GM03348 (cell line): ENCODE measurements at places on chromosomes 5 and 9.
A peak's percentile ranks its signal among the peaks of the same experiment; 100 is the strongest.

DNA sequence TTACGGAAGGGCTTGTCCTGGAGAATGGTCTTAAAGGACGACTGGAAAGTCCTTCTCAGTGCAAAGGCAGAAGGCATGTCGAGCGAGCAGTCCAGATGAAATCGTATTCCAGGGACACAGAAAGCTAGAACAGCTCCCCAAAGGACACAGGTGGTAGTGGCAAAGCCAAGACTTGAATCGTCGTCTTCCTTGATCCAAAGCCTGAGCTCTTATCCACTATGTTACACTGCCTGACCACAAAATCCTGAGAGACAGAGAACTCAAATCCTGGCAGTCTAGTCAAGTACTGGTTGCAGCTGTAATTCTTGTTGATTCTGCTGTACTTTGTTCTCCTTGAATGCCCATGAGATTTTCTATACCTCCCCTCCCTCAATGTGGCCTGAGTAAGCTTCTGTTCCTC is 198.7 kb downstream of the TARS1 start:
- DNase-seq, result no peak

DNA sequence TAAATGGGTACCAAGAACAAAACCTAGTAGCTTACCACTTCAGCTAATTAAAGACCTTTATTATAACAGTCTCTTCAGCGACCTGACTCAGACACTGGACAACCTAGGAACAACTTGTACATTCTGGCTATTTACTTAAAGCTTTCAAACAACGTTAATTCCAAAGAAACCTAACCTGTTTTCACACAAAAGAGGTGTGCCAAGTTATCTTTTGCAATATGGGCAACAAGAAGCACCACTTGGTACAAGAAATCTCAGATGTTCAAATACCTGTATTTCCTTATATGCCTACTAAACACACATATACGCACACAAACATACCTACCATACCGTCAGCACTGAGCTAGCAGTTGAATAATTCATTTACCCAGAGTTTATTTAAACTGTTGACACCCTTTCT is 23.0 kb downstream of the RNF145 start:
- no peak for DNase-seq

- DNase-seq, result no peak
These were observed 229.1 kb downstream of the MTRR start for GRCh38 chr5:8098081-8098480.

GRCh38 chr5:31965227-31965626 is 208.9 kb downstream of the GOLPH3 start:
- DNase-seq, result no peak

DNA sequence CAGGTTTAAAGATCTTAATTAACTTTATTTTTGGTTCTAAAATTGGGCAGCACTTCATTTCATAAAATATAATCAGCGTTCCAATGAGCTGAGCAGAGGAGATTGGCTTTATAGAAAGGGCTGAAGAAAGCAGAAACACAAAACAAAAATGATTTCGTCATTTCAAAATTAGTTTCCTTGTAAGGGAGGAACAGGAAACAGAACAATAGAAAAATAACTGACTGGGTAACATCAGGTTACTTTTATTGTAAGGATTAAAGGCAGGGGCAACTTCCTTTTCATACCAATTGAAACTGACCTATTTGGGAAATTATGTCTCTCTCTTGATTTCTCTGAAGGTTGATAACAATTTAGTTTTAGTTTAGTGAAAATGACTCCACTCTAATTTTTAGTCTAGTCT is 157.1 kb downstream of the ATP10B start:
- no peak for DNase-seq

- no peak for DNase-seq
These were observed 80.8 kb downstream of the PDE6A start for GRCh38 chr5:149863830-149864229.

DNA sequence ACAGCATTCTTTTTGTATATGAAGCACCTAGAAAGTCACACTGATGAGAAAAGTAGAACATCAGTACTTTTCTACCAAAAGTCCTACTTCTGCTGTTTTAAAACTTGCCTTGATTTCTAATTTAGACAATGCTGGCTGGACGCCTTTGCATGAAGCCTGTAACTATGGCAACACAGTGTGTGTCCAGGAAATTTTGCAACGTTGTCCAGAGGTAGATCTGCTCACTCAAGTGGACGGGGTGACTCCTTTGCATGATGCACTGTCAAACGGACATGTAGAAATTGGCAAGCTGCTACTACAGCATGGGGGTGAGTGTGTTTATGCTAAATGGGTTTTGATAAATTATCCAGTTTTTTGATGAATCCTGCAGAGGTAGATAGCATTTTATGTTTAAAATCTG is 73.5 kb downstream of the SLF1 start:
- no peak for DNase-seq

DNA sequence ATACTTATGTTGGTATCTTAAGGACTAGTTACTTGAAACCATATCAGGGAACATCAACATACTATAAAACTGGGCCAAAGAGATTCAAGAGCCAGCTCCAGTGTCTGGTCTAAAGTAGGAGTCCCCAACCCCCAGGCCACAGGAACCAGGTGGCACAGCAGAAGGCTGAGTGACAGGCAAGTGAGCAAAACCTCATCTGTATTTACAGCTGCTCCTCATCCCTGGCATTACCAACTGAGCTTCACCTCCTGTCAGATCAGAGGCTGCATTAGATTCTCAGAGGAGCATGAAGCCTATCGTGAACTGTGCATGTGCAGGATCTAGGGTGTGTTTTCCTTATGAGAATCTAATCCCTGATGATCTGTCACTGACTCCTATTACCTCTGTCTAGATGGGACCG is 581.6 kb upstream of the CDH9 start:
- no peak for DNase-seq

GRCh38 chr9:126111556-126111955 is 215.1 kb upstream of the MVB12B start:
- DNase-seq, result no peak

- no peak for DNase-seq
These were observed 139.9 kb downstream of the RFX3 start for GRCh38 chr9:3385871-3386270.

GRCh38 chr5:33032271-33033070 is 321.4 kb downstream of the NPR3 start:
- peak; percentile 56 for DNase-seq

DNA sequence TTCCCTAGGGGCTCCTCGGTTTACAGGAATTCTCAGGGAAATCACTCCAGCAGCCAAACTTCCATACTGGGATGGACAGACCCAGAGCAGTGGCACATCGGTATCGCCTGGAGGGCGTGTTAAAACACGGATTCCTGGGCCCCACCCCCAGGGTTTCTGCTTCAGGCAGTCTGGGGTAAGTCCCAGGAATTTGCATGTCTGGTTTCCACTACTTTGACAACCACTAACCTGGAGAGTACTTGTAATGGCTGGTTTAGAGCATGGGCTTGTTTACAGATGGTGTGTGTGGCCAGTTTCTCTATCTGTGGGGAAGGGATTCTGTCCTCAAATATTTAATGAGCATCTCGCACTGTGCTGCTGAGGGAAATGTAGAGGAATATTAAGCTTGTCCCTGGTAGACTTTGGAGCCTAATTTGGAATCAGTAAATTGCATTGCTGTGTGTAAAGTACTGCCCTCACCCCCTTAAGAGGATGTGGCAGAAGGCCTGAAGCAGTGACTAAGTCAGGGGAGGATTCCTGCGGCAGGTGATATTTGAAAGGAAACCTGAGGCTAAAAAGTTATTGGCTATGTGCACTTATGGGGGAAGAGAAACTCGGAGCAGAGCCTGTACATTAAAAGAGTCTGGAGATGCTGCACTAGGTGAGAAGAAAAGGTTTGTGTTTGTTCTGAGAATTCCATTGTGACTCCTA is 18.6 kb upstream of the TJP2 start:
- no peak for DNase-seq

DNA sequence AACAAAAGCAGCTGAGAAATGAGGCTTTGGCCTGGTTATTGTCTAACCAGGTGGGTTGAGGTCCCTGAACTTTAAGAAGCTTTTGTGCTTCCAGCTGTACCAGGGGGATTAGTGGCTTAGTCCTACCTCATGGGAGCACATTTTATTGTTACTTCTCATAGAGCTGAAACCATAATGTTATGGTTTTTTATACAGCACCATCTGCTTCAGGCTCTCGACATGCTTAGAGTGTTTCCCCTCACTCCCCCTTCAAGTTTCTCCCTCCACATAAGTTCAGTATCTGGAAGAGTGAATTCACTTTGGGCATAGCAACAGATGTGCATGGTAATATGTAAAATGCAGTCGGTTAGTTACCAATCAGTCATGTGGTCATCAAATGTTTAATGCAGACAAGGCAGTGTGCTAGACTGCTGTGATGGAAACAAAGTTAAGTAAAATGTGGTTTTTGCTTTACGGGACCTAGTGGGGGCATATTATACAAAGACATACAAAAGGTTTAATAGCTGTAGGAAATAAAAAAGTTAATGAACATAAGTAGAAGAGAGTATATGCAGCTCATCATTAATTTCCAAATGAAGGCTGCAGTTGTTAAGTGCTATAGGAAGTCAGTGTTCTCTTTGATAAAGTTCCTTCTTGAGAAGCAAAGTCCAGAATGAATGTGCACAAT is 95.9 kb upstream of the SPRY4 start:
- no peak for DNase-seq

DNA sequence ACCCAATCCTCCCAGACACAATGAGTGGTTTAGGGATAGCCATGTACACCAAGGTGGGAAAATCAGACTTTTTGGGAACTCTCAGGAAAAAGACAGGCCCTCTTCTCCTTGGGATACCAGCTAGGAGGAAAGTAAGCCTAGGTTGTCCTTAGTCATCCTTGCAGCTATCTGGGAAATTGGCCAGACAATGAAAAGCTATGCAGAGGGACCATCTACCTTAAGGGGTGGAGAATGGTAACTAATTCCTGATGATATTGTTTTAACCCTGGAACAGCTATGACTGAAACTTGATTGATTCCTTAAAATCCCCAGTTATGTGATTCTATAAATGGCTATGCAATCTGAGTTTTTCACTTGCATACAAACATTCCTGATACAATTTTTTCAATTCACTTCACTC is 88.9 kb upstream of the BNC2 start:
- DNase-seq, result no peak

- DNase-seq, result no peak
These were observed 93.5 kb upstream of the EGFLAM start for GRCh38 chr5:38164776-38165399.

DNA sequence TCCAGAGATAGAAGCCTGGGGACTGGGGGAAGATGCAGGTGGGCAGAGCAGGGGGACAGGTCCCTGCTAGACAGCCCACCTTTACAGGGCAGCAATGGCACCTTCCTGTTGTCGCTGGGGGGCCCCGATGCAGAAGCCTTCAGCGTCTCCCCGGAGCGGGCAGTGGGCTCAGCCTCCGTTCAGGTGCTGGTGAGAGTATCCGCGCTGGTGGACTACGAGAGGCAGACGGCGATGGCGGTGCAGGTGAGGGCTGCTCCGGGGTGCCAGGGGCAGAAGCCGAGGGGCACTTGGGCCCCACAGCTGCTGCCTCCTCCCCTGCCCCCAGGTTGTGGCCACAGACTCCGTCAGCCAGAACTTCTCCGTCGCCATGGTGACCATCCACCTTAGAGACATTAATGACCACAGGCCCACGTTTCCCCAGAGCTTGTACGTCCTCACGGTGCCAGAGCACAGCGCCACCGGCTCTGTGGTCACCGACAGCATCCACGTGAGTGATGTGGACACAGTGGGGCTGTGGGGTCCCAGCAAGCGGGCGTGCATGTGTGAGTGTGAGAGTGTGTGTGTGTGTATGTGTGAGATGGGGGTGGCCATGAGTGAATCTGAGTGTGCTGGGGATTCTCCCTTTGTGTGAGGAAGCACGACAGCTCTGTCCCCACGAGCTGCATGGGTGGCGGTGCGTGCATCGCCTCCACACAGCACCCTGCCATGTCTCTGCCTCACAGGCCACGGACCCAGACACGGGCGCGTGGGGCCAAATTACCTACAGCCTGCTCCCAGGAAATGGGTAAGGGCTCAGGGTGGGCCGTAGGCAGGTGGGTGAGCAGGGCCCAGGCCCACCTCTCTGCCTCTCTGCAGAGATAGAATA is 28.4 kb downstream of the CDHR2 start:
- DNase-seq, result no peak

DNA sequence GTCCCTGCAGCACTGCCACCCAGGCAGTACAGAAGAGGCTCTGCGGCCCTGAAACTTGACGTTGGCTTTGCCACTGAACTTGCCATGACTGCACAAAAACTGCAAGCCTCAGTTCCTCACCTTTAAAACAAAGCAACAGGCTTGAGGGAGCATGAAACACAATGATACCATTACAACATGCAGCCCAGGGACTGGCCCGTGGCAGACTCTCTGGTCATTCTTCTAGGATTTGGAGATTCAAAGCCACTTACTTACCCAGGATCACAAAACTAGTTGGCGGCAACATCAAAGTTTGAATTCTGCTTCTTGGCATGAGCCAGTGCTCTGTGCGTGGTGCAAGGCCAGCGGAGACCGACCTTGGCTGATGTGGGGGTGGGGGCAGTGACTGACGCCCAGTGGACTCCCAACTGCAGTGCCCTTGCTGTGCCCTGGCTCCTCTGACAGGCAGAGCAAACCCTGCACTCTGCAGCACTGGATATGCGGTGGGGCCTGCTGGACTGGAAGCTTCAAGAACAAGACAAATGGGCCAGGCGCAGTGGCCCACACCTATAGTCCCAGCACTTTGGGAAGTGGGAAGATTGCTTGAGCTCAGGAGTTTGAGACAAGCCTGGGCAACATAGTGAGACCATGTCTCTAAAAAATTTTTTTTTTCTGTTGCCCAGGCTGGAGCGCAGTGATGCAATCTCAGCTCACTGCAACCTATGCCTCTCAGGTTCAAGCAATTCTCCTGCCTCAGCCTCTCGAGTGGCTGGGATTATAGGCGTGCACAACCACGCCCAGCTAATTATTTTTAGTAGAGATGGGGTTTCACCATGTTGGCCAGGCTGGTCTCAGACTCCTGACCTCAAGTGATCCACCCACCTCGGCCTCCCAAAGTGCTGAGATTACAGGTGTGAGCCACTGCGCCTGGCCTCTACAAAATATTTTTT is 18.9 kb downstream of the SQSTM1 start:
- no peak for DNase-seq

DNA sequence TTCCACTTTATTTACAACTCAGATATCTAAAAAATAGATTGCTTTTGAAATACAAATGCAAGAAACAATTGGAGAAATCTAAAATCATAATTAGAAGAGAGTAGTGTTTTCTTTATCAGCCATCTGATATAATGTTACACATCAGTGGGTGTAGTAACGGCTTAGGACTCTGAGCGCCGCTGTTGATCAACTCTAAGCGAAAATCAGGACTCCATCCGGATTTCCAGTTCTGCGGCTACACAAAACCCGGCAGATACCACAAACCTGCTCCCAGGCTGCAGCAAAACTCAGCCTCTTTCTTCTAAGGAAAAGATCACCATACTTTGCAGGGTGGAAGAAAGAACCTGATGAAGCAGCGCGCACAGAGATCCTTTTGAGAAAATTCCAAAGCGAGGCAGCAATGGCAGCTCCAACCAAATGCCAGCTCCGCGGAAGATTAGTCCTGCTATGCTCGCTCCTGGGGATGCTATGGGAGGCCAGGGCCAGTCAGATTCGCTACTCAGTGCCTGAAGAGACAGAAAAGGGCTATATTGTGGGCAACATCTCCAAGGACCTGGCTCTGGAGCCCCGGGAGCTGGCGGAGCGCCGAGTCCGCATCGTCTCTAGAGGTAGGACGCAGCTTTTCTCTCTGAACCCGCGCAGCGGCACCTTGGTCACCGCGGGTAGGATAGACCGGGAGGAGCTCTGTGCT is at the start of gene PCDHGA9:
TSS of gene PCDHGA9 (plus strand) at position 226 of the 691 bp plus-strand sequence. CDS start at position 401, 175 bp downstream.
- DNase-seq, result peak; percentile 51

GRCh38 chr5:111163000-111163399 is 61.2 kb upstream of the CAMK4 start:
- DNase-seq, result no peak

- no peak for DNase-seq
These were observed 129.5 kb downstream of the TRIO start for GRCh38 chr5:14272548-14273205.
